Stimulated activated CD8-positive, alpha-beta memory T cell treated with anti-CD3 and anti-CD28 coated beads, Interleukin-7, amount 100 ng/mL, for 24 hours (primary cell): ENCODE measurements at places on chromosomes 6 and 20.

DNA sequence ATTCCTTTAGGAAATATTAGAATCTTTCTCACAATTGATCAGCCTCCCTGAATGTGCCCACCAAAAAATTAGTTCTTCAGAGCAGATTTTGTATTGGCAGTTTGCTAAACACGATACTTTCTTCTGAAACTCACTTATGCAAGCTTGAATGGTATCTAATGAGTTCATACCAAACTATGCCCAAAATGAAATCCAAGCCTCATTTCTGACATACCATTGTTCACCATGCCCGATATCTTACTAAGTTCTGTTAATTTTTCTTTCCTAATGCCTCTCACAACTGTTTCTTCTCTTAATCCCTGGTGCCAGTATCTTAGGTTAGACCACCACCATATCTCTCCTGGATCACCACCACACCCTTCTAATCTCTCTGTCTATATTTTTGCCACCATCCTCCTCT, 755.9 kb downstream of the KIF16B start:
- no peak for DNase-seq

GRCh38 chr6:134318236-134318973, 493 bp upstream of the SGK1 start:
- no peak for DNase-seq

- DNase-seq: no peak
These were observed 22.3 kb downstream of the HLA-DOB start for GRCh38 chr6:32794510-32794909.

DNA sequence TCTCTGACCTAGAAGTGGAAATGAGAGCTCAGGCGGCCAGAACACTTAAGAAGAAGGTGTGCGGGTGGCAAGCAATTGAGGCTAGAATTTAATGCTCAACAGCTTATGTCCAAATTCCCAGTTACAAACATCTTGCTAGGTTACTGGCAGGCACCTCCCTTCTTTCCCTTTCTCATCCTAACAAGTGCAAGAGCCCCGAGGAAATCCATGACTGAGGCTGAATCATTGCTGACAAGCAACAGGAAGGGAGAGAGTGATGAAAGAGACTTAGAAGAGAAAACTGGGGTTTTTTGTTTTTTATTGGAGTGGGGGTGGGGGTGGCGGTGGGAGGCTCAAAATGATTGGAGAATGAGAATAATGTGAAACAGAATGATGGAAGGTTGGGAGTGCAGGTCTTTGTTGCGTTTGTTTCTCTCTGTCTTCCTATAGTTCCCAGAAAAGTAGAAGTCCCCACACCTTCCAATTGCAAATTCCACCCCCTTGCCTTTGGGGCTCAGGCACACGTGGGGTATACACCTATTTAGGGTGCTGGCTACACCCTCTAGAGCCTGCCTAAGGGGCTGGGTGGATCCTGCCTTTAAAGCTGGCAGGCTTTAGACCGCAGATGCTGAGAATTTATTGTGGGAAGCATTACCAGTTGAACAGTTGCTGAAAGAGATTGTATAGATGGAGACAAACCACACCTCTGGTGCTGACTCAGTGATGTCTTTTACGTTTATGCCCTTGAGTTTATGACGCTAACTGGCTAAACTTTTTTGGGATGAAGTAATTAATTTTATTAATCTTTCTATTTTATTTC, 1.4 kb downstream of the FAM83B start:
- DNase-seq: no peak

- no peak for DNase-seq
These were observed 60.3 kb upstream of the HFE start for GRCh38 chr6:26026833-26027490.

DNA sequence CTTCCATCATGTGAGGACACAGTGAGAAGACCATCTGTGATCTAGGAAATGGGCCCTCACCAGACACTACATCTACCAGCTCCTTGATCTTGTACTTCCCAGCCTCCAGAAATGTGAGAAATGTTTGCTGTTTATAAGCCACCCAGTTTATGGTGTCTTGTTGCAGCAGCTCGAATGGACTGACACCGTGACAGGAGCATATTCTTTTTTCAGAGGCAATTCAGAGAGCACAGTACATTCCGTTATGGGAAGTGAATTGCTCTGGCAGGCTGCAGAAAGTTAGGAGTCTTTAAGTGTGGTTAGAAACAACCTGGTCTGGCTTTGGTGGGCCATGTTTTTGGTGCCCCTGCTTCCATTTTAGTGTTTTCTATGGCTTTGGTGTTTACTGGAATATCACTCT, 75.1 kb downstream of the FIG4 start:
- no peak for DNase-seq

- DNase-seq: no peak
These were observed 115.0 kb downstream of the IRF4 start for GRCh38 chr6:506508-506907.

GRCh38 chr6:16505711-16506357, 255.4 kb downstream of the ATXN1 start:
- DNase-seq: no peak

GRCh38 chr6:164897523-164898235, 411.7 kb downstream of the C6orf118 start:
- no peak for DNase-seq

GRCh38 chr6:150029749-150030148, 4.4 kb upstream of the RAET1L start:
- DNase-seq: no peak

DNA sequence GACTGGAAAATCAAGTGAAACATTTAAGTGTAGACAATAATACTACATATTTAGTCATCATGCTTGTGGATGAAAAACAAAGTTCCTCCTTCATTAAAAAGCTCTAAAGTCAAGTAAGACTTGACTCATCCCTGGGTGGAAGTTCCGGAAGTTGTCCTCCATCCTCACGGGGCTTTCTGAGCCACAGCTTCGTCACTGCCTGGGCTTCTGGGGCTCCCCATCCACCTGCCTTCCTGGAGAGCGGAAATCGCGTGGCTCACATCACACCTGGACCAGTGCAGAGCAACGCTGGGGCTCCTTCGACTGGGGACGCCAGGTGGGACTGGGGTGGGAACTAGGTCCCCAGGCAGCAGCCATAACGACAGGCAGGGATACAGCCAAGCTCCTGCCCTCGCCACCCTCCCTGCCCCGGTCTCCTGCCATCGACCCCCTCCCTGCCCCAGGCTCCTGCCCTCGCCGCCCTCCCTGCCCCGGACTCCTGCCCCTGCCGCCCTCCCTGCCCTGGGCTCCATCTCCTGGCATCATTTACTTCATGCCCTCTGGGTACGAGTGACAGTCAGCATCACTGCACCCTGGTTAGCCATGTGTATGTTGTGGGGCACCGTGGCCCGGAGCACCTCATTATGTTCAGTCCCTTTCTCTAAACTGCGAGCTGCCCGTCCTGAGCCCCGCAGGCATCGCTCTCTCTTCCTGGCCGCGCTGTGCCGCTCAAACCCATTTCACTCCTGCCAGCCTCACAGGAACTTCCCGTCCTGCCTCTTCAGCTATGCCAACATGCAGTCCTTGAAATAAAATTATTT, 12.9 kb downstream of the THBS2 start:
- DNase-seq: no peak

DNA sequence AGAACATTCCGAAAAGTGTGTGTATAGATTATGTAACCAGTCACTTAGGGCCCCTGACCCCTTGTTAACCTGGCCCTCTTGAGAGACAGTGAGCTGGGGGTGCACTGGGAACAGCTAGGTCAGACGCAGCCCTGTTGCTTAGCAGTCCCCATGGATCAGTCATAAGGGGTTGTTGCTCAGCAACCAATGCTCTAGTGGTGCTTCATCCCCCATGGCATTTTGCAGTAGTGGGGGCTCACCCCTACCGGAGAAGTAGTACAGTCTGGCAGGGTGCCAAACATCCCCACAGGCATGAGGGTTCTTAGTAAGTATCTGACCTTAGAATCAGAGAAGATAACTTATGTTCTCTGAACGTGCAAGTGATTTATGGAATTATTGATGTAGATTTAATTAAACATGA, 12.3 kb downstream of the PKIB start:
- no peak for DNase-seq

- DNase-seq: no peak
These were observed 1.0 kb downstream of the IGF2R start for GRCh38 chr6:159969921-159970320.

- no peak for DNase-seq
These were observed 109.0 kb upstream of the TRAF3IP2 start for GRCh38 chr6:111714416-111715270.

- no peak for DNase-seq
These were observed 26.8 kb upstream of the GLP1R start for GRCh38 chr6:39021779-39022178.

DNA sequence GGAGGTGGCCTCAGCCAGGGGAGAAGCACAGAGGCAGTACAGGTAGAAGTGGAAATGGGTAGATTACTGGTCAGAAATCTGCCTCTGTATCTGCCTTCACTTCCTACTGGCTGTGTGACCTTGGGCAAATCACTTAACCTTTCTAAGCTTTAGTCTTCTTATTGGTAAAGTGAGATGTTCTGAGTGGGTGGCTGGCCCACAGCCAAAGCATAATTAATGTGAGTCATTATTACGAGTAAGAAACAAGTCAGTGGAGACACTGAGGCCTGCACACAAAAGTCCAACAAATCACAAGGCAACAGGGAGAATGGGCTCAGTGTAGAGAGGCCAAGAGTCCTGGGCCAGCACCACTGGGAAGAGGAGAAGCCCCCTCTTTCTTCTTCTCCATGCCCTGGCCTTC, 39.1 kb downstream of the NRN1 start:
- no peak for DNase-seq

DNA sequence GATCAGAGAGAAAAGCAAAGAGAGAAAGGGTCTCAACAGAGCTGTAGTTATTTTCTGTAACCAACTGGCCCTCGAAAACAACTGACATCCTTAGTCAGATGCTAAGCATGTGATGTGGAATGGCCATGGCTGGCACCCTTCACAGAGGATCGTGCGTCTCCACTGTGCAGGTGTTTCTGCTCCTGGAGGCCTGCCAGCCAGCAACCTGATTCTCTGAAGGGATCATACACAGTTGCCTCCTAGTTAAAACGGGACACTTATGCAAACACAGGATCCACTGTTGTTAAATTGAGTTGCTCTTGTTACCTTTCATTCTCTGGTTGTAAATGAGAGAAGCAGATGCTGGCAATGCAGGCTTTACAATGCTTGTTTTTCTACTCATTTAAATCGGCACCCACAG, 148.5 kb downstream of the HDGFL1 start:
- no peak for DNase-seq

- no peak for DNase-seq
These were observed 314.6 kb downstream of the ZFAND3 start for GRCh38 chr6:38133932-38134703.

DNA sequence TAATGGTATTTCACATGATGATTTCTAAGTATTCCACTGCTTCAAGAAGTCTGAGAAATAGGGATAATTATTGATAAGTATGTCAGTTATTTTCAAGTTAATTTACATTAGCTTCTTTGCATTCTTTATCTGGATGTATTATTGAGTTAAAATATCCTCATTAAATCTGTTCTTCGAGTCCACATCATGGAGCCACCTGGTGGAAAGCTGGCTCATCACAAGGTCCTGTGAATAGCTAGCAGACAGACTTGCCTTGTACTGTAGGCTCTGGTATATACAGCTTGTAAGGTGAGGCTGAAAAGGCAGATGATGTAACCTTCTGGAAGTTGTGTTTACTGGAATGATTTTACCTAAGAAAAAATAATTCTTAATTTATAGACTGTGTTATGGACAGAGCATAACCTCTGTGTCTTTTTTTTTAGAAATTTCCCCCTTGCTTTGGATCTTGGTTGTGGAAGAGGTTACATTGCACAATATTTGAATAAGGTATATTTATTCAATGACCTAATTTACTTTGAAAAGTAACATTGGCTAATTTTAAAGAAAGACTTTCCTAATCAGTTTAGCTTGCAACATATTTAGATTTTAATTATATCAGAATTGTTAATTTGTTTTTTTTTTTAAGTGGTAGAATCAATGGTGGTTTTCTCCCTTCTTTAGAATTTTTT, 3.5 kb downstream of the NDUFAF5 start:
- DNase-seq: no peak
